Stimulated activated CD8-positive, alpha-beta memory T cell treated with anti-CD3 and anti-CD28 coated beads, Interleukin-4, amount 100 ng/mL, for 1 hour (primary cell): ENCODE measurements at places on chromosomes 4 and X.

GRCh38 chr4:1752284-1753041, 31.1 kb downstream of the TACC3 start:
- DNase-seq, result no peak

GRCh38 chr4:186709517-186709916, 14.1 kb downstream of the FAT1 start:
- no peak for DNase-seq

DNA sequence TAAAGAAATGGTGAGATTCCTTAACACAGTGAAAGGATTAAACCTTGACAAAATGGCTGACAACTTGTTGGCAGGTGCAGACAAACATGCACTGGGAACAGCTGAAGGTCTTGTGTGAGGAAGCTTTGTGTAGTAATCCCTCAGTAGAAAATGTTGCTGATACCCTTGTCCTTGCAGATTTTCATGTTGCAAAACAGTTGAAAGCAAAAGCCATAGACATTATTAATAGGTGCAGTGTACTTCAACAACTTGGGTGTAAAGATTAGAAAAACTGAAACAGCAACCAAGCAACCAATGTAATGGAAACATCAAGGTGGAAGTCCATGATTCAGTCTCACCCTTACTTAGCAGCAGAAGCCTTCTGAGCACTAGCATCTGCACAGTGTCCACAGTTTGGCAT, 29.8 kb downstream of the UGT2B7 start:
- no peak for DNase-seq

- DNase-seq, result no peak
Measured at GRCh38 chr4:1685235-1686150, 1.4 kb upstream of the FAM53A start.

DNA sequence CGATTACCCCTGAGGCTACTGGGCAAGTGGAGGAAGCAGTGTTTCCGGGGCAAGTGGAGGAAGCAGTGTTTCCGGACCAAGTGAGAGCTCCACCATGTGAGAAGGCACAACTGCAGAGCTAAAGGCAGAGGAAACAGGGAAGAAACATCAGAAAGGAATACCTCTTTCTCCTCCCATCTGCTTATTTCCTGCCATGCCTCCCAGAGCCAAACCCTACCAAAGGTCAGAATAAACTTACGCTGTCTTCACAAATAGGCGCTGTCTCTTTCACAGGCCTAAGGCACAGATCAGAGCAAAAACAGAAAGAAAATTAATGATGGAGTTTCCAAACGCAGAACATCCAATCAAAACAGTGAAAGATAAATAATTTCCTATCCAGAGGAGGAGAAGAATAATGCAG, 153.0 kb downstream of the ATOH1 start:
- DNase-seq, result no peak

DNA sequence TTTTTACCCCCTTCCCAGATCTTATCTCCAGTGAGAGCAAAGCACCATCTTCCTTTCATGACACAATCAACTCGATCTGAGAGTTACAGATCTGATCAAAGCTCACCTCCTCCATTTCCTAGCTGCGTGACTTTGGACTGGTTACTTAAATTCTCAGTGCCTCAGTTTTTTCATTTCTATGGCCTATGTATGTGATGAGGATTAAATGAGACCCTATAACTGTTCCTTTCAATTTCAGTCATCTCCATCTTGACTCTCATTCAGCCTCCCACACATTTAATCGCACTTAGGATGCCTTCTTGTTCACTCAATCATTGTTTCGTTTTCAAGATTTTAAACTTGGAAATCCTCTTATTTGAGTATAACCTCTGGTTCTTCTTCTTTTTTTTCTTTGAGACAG, 20.1 kb upstream of the CXCR3 start:
- no peak for DNase-seq

DNA sequence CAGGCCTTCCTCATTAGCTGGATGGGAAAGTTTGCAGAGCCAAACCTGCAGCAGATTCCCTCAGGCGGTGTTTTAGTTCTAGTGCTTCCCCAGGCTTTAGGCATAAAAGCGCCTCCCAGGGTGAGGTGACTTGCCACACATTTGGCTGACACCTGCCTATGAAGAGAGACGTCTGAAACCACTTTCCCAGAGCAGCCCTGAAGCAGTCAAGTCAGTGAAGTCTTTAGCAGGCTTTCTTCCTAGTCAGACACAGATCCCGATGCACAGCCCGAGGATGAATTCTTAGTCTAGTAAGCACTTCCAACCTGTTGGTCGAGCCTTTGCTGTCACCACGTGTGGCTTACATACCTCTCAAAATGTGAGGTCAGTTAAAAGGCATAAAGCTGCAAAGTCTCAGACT, 484.1 kb downstream of the SMARCA1 start:
- no peak for DNase-seq

GRCh38 chr4:122508083-122508482, 51.6 kb upstream of the IL2 start:
- no peak for DNase-seq

- no peak for DNase-seq
Measured at GRCh38 chr4:46974891-46975543, 18.4 kb downstream of the GABRA4 start.

DNA sequence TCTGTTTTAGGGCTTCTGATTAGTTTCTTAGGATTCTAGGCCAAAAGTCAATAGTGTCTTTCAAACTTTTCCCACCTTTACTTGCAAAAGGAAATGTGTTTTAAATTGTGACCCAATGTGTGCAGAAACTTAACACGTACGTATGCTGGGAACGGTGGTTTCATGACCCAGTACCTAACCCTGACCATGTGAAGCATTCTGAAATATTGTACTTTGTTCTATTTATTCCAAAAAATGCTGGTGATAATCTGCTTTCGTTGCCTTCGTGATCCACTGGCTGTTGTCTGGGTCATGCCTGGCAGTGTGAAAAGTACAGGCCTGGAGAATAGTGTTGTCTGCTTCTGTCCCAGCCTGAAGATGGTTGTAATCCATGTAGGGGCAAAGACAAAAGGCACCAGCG, 26.7 kb upstream of the TADA2B start:
- no peak for DNase-seq

GRCh38 chrX:10485326-10485725, 135.1 kb downstream of the MID1 start:
- DNase-seq, result no peak

DNA sequence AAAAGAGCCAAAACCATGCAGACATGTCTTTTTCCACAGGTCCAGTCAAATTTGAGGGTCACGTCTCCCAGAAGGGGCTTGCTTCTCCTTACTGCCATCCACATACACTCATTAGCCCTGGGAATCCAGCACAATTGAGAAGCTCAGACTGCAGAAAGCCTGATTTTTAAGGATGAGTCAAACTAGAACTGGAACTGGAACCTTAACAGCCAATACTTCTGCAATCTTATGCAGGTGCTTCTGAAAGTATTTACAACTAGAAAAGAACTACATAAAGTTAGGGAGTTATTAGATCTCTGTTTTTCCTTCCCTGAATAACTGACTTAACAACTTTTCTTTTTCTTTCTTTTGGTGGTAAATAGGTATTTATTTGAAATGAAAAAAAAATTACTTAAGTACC, 86.3 kb downstream of the CDS1 start:
- DNase-seq, result no peak

DNA sequence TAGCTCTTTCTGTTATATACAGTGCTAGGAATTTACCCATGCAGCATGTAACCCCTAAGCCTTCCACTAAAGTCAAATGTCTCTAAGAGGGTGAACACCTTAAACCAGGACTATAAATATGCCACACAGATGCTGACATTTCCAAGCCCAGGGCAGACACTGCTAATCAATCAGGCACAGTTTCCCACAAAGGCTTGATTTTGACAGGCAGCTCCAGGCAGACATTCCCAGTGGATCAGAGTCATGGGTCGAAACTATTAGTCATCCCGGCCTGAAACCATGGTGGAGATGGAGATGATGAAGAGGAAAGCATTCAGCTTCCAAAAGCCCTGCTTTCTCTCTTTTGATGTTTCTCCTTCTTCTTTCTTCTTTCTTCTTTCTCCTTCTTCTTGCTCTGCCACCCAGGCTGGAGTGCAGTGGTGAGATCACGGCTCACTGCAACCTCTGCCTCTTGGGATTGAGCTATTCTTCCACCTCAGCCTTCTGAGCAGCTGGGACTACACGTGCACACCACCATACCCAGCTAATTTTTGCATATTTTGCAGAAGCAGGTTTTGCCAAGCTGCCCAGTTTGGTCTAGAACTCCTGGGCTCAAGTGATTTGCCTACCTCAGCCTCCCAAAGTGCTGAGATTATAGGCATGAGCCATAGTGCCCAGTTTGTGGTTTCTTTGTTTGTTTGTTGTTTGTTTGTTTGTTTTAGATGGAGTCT, 21.0 kb upstream of the SORCS2 start:
- DNase-seq, result no peak

GRCh38 chr4:23958749-23959148, 68.9 kb upstream of the PPARGC1A start:
- DNase-seq, result no peak

DNA sequence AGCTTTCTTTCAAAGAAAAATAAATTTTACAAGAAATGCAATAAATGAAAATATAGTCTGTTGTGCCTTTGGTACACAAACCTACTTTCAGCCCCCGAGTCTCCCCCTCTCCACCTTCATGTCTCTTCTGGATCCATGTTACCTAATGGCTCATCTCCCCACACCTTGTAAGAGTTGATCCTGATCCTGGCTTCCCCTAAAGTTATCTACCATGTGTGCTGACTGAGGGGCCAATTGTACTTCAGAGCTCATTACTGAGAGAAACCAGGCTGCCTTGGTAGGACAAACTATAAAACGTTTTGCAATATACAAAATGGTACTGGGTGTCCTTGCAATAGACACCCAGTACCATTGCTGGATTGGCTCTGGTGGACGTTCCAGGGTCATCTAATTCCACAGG, 11.8 kb downstream of the PALLD start:
- no peak for DNase-seq

DNA sequence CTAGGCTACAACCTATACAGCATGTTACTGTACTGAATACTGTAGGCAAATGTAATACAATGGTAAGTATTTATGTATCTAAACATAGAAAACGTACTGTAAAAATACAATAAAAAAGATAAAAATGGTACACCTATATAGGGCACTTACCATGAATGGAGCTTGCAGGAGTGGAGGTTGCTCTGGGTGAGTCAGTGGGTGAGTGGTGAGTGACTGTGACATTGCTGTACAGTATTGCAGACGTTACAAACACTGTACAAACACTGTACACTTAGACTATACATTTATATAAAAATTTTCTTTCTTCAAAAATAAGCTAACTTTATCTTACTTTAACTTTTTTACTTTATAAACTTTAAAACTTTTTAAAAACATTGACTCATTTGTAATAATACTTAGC, 190.3 kb upstream of the NR3C2 start:
- no peak for DNase-seq

DNA sequence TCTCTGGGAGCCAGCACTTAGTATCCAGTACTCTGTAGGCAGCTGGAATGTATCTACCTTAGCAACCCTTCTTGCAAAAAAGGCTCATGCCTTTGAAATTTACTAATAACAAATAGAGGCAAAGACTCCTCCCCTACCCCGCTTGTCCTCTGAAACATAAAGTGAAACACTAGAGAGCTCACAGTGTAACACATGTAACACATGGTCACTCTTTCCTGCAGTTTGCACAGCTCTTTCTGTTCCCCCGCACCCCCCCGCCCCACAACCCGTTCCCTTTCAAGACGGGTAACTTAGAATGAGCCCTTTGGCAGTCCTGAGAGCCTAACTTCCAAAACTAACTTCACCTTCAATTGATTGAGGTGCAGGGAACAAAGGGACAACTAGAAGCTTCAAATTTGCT, 6.0 kb upstream of the BCORL1 start:
- DNase-seq, result no peak

DNA sequence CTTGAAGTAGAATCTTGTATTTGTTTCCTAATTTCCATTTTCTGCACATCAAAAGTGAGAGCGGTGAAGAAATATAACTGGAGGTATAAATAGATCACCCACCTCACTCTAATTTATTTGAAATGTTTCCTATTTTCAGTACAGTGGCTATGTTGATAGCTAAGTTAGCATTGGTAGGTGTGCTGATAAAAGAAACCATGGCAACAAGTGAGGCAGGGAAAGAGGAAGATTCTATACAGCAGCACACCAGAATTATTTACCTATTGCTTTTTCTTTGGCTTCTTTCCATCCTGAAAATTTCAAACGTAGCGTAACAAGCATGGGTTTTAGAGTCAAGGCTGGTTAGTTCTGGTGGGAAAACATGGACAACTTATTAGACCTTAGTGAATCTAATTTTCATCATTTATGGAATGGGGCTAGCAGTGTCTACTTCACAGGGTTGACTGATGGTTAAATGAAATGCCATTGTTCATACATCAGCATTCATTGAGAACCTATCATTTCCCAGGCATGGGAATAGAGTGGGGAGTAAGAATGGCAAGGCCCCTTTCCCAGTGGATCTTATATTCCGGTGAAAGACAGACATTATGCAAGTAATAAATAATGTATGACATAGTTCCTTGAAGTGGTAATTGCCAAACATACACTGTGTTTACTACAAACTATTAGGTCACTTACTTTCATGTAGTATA, 30.6 kb upstream of the CTSO start:
- DNase-seq, result no peak

GRCh38 chrX:40628506-40628905, 5.3 kb downstream of the MPC1L start:
- no peak for DNase-seq

- no peak for DNase-seq
Measured at GRCh38 chr4:71006203-71006907, 12.9 kb downstream of the DCK start.

- no peak for DNase-seq
Measured at GRCh38 chr4:31702326-31702725, 982.2 kb downstream of the PCDH7 start.

DNA sequence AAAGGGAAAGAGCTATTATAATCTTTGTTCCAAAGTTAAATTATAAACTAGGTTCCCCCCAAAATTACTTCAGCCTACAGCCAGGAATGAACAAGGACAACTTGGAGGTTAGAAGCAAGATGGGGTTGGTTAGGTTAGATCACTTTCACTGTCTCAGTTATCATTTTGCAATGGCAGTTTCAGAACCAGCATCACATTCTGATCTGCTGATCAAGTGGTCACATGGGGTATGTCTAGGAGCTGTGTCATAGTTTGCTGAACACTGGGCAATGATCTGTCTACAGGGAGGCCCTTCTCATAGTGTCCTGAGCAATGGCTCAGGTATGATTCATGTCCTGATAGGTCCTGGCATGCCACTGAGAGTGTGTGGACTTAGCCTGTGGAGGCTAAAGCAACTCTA, 41.6 kb upstream of the XIAP start:
- no peak for DNase-seq

DNA sequence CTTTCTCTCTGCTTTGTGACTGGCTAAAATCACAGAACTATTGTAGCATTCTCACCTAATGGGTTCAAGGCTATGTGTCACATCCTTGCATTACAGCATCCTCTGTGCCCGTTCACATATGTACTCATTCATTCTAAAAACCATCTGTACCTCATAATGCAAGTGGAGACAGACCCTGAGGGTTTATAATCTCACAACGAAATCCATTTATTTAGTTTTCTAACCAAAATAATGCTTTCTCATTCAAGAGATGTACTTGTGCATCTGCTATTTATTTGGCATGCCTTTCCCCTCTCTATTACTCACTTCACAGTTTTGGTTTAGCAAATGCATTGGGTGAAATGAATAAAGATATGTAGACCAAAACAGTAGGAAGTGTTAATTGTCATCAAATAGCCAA, 261.5 kb downstream of the DCHS2 start:
- DNase-seq, result no peak
